ENCODE measurements at places on chromosomes 7 and 10.

GRCh38 chr10:101216207-101217043 is 12.8 kb downstream of the LBX1 start:
- DNase-seq = no peak

DNA sequence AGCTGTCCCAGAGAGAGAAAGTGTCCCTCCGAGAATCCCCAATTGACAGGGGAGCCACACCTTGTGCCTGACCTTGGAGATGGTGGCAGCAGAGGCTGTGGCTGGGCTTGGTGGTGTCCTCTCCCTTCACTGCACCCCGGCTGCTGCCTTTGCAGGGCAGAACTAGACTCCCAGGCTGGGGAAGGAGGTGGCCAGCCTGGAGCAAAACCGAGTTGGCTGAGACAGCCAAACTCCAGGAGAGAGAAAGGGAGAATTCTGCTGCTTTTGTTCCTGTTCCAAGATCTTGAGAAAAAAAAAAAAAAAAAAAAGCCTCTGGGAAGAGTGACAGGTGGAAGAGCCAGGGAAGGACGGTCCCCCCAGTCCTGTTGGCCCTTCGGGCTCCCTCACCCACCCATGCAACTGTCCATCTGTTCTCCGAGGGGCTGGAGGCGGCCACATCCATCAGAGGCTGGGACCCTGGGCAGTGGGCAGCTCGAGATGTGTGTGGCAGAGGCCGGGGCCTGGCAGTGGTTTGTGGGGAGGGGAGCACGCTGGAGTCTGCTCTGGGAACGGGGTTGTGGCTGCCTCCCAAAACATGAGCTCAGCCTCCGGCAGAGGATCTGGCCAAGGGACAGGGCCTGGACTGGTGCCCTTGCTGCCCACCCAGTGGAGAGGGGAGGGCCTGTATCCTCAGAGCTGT is 35.5 kb downstream of the CLIP2 start:
- DNase-seq = no peak

DNA sequence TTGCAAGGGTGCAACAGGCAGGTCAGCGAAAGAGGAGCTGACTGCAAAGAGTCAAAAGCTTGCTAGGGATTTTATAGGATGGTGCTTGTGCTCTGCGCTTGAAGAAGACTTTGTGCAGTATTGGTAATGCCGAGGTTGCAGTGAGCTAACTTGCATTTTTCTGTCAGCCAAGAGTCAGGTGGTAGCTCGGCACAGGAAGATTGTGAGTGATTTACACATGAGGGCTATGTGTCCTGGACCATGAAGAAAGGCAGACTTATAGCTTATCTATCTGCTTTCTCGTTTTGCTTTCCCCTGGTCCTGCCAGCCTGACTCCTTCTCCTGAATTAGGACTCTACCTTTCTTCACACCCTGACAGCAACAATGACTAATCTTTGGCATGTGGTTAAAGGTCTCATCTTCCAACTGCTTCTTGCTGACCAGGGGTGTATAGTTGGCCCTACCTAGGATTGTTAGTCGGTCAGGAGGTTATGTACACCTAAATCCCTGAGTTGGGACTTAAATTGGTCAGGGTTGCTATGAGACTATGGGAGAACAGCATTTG is 4.1 kb upstream of the SYPL1 start:
- DNase-seq = no peak

DNA sequence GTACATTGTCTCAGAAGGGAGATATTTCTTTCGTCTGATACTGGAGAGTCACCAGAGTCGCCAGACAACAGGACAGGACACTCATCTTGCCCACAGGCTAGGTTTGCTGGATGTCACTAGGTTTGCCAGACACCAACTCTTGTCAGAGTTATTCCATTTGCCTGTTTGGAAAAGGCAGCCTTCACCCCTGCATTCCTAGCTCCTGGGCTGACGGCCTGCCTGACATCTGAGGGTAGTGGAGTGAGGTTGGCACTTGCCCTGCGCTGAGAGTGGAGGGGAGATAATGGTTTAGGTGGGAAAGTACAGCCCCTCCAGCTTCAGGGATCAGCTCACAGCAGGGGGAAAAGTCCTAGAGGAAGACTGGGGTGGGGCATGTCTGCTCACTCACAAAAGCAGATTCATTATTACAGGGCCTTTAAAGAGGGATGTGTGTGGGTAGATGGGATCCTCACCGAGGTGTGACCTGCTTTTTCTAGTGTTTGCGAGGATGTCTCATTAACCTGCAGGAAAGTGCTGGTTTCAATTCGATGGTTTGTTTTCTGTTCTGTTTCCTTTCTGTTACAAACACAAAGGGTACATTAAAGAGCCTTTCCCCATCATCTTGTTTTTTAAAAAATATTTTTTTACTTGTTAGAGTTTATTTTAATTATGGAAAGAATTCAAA is 79.3 kb upstream of the TNS3 start:
- DNase-seq = no peak

DNA sequence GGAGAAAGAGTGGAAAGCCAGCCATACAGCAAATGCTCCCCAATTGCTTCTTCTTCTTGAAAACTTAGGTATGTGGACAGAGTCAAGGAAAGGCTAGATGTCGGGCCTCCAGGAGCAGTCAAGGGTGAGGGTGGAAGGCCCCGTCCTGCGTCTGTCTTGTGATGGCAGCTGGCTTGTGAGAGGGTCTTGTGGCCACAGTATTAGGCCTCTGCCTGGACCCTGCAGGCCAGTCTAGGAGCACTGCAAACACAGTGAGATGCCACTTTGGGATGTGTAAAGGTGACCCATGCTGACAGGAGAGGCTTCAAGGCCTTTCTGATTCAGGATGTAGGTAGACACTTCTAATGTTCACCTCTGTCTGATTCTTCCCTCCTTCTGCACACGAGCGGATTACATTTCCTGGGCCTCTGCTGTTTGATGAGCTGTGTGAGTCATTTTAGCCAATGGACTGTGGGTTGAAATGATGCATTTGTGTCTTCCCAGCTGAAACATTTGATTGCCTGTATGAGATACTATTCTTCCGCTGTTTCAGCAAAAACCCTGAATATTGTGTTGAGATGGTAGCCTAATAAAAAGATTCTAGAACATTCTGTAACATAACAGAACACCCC is 135.4 kb downstream of the EMX2 start:
- DNase-seq = no peak

GRCh38 chr10:88064608-88065382 is 201.4 kb downstream of the PTEN start:
- DNase-seq = peak; percentile 91

DNA sequence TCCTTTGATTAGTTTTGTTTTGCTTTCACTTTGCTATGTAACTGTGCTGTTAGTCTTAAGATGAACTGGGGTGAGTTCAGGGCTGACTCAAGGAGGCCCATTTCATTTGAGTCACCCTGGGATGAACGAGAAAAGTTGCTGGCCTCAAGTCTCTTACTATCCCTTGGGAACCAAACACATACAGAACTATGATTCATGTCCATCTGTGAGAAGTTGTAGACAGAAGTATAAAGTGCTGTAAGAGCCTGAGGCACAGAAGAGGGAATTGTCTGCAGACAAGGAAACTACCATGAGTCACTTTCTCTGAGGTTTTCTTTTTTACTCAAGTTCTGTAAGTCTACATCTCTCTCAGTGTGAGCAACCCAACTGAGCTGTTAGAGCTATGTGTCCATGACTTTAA is 179.8 kb upstream of the CSTF2T start:
- no peak for DNase-seq

- no peak for DNase-seq
Observed at GRCh38 chr7:142414915-142415314, 157.1 kb upstream of the PRSS58 start.

DNA sequence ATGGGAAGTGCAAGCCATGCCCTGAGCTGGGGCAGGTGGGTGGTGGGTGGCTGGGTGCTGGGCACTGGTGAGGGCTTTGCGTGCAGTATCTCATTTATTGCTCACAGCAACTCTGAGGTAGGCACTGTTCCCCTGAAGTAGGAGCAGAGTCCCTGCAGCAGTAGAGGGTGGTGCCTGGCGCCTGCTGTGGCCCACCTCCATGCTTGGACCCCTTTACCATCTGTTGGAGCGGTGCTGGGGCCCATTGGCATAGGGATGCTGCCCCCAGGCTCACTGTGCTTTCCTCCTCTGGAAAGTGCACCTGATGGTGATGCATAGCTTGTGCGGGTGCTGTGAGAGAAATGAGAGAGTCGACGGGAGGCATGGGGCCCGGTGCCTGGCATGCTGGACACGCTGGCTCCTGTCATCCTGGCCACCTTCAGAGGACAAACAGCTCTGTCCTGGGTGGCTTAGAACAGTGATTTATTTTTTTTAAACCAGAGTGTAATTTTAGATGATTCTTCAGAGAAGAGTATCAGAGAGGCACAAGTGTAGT is 10.4 kb downstream of the SFRP5 start:
- no peak for DNase-seq

Data from inflammatory macrophage (primary cell).